ENCODE measurements at places on chromosomes 11 and 22.

DNA sequence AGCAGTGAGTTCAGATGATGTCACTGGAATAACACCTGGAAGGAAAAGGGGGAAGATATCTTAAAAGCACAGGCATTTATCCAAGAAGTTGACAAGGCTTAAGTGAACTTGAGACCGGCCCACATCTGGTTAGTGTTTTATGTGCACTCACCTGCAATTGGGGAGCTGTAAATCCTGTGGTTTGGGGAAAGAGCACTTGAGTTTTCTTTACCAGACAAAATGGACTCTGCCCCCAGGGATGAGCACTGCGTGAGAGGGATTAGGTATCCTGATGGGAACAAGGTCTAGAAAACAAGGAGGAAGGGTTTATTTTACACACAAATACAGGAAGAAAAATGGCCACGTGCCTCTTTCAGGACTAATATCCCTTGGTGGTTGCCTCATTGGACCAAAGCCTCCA is 15.2 kb downstream of the E2F8 start:
- DNase-seq = no peak

- no peak for DNase-seq
Observed at GRCh38 chr11:20880094-20880493, 210.7 kb downstream of the NELL1 start.

- DNase-seq = no peak
Observed at GRCh38 chr11:95659088-95659487, 130.5 kb downstream of the FAM76B start.

DNA sequence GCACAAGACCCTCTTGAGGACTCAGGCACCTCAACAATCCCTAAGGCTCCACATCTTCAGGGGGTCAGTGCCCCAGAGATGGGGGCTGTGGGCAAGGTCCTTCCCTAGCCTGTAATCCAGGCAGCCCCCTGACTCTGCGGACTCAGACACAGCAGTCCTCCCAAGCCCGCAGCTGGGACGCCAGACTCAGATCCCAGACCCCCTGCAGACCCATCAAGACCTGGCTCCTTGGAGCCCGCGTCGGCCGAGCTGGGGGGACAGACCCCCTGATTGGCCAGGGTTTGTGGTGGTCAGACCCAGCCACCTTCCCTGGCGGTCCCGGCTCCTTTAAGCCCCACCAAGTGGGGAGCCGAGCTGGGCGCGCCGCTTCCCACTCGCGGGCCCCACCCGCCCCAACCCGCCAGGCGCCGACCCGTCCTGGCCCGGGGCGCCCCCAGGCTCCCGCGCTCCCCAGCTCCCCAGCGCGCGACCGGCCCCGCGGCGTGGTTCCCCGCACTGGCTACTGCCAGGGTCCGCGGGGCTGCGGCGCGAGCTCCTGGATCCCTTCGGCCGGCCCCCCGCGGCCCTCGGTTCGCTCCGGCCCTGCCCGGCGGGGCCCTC is 458 bp downstream of the OSBPL5 start:
- no peak for DNase-seq

GRCh38 chr11:102767800-102768199 is 12.6 kb downstream of the MMP10 start:
- no peak for DNase-seq

DNA sequence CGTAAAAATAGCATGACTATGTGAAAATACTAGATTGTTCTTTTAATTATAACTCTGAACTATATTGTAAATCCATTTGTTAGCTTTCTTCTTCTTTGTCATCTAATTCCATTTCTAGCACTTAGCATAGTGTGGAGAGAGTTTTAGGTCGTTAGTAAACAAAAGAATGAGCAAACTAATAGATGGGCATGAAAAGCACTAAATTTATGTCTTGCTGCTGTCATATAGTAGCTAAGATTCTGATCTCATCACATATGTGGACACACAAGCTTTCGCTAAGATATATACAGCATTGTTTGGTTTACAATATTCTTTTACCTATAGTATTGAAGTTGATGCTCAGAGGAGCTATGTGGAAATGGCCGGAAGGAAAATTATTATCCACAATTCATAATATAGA is 370.5 kb downstream of the CNTN5 start:
- no peak for DNase-seq

DNA sequence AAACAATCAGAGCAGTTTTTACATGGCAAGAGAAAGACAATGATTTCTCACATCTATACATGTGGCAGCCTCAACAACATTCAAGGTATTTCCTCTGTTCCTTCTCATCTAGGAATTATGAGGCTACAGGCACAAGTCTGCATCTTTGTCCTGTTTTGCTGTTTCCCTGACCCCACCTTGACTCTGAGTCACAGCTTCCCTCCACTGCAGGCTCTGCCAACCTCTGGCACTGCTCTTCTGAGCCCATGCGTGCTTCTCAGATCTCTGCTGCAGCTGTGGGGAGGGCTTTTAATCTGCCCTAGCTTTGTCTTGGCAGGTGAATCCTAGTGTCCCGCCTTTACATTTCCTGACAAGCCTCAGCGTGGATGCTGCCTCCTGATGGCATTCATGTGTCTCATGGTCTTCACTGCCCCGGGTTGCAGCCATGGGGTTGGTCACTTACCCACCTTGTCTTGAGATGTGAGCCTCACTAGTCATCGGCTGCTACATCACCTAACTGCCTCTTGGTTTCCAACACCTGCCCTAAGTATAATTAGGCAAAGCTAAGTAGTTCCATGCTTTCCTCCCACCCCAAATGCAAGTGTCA is 578.5 kb downstream of the TBC1D22A start:
- DNase-seq = no peak

DNA sequence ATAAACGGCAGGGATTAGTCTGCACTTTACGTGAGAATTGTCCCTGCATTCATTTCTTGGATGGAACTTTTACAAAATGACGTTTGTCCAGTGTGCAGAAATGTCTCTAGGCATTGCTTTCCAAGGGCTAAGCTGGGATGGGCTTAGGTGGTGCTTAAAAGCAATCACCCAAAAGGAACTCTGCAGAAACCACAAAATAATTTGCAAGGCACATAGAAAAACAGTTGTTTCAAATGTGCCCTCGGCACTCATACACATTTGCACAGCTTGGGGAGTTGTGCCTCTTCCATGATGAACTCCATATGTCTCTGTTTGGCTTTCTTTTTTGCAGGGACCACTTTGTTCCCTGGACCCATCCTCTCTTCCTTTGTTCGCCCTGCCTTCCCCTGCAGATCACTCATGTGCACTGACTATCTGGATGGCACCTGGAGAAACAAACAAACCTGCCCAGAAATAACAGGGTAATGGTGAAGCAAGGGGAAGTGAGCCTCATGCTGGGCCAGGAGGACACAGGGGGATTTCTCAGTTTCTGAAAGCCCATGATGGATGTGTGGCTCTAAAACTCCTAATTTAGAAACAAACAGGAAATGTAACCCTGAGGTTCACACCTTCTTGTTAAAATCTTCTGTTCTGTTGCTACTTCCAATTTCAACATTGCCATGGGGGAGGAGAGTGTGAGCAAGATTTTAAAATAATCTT is 150.2 kb downstream of the SNX19 start:
- DNase-seq = no peak

DNA sequence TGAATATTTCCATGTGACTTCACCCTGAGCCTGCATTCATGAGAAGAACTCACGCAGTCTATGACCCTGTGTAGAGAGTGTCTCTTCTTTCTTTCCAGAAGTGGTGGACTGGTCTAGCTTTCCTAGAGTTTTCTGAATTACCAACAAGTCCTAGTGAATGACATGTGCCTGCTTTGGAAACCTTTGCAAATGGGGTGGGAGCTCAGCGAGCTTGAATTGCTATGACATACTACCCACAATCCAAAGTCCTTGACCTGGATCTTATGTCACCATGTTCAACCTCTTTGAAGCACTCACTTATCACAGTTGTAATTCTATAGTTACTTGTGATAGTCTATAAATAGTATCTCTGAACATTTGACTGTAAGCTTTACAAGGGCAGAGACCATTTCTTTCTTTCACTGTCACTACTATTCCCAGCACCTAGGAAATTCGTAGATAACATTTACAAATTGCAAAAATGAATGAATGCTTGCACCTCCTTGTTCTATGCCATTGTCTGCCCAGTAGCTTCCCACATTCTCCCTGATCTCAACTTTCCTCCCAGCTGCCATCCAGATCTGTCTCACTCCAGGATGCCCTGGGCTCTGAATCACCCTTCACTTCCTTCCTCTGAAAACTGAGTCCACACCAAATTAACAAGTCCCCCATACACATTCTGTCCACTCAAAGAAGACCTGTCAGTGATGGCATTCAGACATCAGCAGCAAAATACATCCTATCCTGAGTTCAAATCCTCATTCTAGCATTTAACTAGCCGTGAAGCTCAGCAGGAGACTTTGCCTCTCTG is 201.9 kb upstream of the SESN3 start:
- no peak for DNase-seq

DNA sequence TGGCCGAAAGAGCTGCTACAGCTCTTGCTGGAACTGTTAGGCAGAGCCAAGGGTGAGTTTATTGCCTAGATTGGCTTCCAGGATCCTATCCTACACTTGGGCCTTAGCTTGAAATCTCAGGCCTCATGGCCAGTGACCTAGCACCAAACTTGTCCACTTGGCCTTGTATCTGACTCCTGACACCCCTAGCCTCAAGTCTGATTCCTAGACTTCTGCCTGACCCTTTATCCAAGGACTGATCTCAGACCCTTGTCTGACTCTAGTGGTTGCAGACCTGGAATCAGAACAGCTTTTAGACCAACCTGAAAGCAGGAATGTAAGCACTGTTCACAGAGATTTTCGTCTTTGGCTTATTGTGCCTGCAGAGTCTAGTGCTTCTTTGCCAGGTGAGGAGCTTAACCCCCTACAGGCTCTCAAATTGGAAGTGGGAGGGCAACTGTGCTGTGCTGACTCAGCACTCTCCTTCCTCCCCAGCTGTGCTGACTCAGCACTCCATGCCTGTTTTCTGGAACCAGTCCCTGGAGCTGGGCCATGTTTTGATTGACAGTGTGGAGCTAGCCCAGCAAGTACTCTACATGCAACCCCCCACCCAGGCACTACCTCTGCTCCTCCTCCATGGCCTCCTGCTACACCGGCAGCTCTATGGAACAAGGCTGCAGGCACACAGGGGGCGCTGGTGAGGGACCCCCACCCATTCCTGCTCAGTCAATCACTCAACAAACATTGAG is 35.1 kb downstream of the RRP8 start:
- DNase-seq = no peak

DNA sequence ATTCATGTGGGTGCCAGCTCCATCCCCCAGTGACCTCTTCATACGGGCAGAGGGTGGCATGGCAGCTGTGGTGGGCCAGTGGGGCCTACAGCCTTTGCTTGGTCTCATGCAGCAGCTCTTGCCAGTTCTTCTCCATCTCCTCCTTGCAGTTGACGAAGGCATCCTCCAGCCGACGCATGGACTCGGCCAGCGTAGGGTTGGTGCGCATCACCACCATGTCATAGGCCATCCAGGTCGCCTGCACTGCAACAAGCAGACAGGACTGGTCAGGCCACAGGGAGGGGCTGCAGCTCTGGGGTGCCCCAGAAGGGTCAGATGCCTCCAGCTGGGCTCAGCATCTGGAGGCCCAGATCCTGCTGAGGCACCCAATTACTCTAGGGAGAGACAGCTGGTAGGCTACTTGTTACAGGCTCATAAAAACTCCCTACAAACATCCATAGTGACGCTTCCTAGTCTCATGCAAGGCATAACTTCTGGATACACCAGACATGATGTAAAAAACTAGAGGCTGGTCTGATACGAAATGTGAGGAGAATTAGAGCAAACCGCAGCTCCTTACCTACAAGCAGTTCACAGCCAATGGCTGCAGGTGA is 5.6 kb downstream of the KLHDC7B start:
- DNase-seq = no peak

DNA sequence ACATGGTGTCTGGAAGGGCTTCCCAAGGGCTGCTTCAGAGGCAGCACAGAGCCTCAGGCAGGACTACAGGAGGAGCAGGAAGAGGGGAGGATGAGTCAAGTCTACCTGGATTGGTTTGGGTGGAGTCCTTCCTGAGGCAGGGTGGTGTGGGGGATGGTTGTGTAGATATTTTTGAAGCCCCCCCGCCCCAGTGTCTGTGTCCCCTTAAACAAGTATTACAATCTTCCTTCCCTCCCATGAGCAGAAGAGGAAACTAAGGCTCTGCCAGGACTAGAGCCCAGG is 34.7 kb upstream of the FCHSD2 start:
- DNase-seq = no peak

GRCh38 chr11:68349461-68350249 is 37.3 kb downstream of the LRP5 start:
- no peak for DNase-seq

GRCh38 chr22:49398646-49399045 is 429.0 kb downstream of the BRD1 start:
- no peak for DNase-seq

- no peak for DNase-seq
Observed at GRCh38 chr11:118202599-118203422, 22.0 kb downstream of the JAML start.

DNA sequence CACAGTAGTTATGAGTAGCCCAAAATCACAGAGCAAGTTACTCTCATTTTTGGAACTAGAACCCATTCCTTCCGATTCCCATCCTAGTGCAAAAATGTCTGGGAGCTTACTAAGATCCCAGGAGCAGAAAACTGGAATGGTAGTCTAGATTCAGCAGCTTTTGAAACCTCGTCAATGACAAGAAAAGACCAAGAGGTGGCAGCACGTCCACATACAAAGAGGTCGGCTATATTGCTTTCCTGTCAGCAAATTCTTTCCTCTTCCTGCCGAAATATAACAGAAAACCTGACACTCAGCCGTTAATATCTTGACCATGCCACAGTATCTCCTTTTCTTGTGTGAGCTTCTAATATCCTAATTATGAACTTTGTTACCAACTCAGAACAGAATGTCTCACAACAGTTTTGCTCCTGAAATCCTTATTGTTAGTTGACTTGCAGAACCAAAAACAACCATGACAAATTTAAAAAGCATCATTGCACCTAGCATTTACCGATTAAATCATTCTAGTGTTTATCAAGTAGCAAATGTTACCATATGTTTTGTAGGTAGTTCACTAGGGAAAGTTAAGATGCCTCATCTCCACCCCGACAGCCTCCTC is 92.8 kb upstream of the OR9G4 start:
- peak; percentile 5 for DNase-seq

DNA sequence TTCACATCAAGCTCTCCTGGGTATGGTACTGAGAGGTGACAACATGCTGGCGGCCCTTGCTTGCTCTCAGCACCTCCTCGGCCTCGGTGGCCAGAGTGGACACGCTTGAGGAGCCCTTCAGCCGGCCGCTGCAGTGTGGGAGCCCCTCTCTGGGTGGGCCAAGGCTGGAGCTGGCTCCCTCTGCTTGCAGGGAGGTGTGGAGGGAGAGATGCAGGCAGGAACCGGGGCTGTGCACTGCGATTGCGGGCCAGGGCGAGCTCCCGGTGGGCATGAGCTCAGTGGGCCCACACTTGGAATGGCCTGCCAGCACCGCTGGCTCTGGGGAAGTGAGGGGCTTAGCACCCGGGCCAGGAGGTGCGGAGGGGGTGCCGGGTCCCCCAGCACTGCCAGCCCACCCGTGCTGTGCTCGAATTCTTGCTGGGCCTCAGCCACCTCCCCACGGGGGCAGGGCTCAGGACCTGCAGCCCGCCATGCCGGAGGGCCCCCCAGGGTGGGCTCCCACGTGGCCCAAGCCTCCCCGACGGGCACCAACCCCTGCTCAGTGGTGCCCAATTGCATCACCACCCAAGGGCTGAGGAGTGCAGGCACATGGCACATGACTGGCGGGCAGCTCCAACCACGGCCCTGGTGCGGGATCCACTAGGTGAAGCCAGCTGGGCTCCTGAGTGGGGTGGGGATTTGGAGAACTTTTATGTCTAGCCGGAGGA is 106.2 kb downstream of the RAB38 start:
- DNase-seq = no peak

GRCh38 chr11:30758012-30758411 is 171.9 kb upstream of the MPPED2 start:
- DNase-seq = no peak

GRCh38 chr22:44024288-44024921 is at the start of gene PARVB:
TSS of gene PARVB (plus strand) at chr22:44024302. CDS start at chr22:44024340, 38 bp downstream.
- DNase-seq = no peak
